ENCODE measurements at places on chromosomes 12 and 14.

DNA sequence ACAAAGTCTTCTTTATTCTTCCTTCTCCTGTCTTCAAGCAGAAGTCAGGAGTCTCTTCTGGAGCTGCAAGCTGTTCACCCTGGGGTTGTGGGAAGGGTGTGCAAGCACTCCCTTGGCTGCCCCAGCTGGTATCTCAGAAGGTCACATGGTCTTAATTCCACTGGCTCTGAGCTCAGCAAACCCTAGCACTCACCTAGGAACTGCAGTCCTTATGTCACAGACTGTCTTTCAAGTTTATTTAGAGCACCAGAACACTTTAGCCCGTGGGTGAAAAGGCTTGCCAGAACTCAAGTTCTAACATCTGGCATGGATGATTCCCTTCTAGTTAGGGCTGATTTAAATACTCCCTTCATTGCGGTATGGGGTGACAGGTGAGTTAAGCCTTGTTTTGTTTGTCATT lies 379.0 kb downstream of the CCER1 start:
- DNase-seq, result no peak

GRCh38 chr12:64946132-64946829 lies 121.8 kb downstream of the TBC1D30 start:
- DNase-seq, result no peak

DNA sequence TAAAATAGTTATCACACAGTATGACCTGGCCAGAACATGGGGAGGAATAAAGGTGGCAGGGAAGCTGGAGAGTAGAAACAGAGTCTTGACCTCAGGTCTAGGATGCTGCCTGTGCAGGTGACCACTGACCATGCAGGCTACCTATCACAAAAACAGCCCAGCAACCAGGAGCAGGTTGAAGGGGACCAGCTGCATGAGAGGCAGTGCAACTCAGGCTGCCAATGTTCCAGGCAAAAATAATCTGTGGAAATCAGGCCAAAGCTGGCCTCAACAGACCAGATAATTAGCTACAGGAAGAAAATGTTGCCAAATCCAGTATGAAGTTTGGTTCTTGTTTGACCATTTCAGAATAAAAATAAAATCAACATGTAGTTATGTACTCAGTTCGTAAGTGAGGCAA lies 72.6 kb downstream of the PDE6H start:
- DNase-seq, result no peak

- DNase-seq, result no peak
Observed at GRCh38 chr14:35678403-35679028, 130.6 kb downstream of the RALGAPA1 start.

GRCh38 chr12:67811437-67812361 lies 163.2 kb downstream of the DYRK2 start:
- DNase-seq, result peak; percentile 18

DNA sequence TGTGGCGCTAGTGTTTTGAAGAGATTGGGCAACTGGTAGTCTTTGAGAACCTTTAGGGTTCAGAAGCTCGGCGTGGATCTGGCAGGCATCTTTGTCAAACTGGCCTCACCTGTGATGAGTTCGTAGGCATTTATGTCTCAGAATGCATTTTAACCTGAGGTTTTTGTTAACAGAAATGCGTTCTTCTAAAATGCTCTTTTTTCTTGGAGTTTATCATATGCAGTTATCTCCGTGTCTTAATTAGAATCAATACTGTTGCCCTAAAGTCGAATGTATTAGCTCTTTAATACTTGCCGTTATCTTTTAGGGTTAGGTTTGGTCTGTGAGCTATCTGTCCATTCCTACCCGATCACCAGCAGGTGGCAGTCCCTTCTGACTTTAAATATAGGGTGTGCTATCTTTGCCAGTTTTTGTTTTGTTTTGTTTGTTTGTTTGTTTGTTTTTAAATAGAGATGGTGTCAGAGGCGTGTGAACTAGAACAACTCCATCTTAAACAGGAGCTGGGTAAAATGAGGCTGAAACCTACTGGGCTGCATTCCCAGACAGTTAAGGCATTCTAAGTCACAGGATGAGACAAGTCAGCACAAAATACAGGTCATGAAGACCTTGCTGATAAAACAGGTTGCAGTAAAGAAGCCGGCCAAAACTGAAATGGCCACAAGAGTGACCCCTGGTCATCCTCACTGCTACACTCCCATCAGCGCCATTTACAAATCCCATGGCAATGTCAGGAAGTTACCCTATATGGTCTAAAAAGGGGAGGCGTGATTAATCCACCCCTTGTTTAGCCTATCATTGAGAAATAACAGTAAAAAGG lies 1.4 kb downstream of the ATF1 start:
- DNase-seq, result peak; percentile 64

DNA sequence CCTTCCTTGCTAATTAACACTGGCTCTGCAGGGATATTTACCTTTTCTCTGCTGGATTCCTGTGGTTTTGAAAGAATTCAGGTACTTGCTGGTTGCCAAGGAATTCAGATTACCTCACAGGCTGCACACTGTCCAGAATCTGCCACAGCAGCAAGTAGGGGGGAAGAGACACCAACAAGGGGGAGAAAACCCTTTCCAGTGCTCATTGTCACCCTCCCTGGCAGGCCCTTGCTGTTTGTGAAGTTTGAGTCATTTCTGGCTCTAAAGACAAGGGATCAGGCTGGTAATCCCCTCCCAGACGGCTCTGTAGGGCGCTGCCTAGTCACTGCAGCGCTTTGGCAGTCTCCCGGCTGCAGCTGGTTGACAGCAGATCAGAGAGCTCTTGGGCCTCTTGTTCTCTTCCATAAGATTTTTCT lies 50.8 kb downstream of the TTLL5 start:
- DNase-seq, result peak; percentile 56

- DNase-seq, result no peak
Observed at GRCh38 chr14:90943367-90943766, 117.1 kb downstream of the RPS6KA5 start.

DNA sequence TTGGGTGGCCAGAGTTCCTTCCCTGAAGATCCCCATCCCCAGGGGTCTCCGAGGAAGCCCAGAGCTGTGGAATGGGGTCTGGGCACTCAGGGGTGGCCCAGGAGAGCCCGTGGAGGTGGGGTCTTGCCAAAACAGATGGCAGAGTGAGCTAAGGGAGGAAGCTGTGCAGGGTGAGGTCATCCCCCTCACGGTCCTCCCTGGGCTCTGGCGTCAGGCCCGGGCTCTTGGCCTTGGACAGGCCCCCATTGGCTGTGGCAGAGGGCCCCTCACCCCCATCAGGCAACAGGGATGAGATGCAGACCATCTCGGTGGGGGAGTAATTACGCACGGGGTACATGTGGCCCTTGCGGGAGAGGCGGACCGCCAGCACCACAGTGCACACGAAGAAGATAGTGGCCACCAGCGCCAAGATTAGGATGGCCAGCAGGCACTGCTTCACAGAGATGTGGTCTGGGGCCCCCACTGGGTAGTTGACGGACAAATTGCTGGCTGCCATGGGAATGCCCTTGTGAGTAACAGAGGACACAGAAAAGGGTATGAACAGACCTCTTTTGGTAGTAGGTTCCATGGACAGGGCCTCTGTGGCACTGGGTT lies 10.7 kb downstream of the SELPLG start:
- DNase-seq, result no peak

Measured in activated CD4-positive, alpha-beta T cell treated with anti-CD3 and anti-CD28 coated beads, Interleukin-10, Interleukin-2, amounts not matched to agents 100 ng/mL and 50 ng/mL, durations not matched to agents 16 hours and 8 hours (primary cell).